ENCODE measurements at places on chromosomes 5 and 9.

GRCh38 chr9:78811622-78812276 is 514.8 kb downstream of the PSAT1 start:
- DNase-seq = no peak

GRCh38 chr9:12972608-12973589 is 198.1 kb downstream of the LURAP1L start:
- DNase-seq = no peak

DNA sequence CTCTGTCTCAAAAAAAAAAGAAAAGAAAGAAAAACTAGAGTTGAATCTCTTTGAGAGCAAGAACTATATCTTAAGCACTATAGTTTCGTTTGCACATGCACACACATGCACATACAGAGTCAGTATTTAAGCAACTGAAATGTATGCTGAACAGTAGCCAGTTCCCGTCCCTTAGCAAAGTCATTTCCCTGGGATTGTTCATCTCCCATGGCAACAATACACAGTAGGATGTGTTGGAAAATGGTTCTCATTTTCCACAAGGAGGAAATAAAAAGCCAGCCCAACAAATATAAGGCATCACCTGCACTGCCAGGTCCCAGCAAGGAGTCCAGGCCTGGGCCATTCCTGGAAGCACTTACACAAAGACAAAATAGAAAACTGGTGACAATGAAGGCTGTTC is 4.2 kb upstream of the ZNF346 start:
- DNase-seq = no peak

DNA sequence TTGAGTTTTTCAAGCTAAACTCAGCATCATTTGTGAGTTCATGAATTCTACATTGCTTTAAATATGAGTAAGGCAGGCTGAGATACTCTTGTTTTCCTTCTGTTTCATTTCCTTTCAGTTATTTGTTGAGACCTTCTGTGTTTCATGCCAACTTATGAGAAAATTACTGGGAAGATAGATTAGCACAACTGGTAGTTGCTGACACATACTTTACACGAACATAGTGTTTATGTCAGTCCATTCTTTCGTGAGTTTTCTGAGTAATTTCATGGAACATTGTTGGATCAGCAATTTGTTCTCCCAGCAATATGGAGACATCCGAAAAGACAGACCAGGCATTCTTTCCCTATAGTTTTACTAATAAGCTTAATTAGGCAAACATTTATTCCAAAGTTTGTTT is 102.0 kb upstream of the SMC5 start:
- DNase-seq = no peak

GRCh38 chr5:65916636-65917035 is 9.7 kb upstream of the ERBIN start:
- DNase-seq = no peak

GRCh38 chr5:132477784-132478365 is 12.7 kb downstream of the IRF1 start:
- no peak for DNase-seq

DNA sequence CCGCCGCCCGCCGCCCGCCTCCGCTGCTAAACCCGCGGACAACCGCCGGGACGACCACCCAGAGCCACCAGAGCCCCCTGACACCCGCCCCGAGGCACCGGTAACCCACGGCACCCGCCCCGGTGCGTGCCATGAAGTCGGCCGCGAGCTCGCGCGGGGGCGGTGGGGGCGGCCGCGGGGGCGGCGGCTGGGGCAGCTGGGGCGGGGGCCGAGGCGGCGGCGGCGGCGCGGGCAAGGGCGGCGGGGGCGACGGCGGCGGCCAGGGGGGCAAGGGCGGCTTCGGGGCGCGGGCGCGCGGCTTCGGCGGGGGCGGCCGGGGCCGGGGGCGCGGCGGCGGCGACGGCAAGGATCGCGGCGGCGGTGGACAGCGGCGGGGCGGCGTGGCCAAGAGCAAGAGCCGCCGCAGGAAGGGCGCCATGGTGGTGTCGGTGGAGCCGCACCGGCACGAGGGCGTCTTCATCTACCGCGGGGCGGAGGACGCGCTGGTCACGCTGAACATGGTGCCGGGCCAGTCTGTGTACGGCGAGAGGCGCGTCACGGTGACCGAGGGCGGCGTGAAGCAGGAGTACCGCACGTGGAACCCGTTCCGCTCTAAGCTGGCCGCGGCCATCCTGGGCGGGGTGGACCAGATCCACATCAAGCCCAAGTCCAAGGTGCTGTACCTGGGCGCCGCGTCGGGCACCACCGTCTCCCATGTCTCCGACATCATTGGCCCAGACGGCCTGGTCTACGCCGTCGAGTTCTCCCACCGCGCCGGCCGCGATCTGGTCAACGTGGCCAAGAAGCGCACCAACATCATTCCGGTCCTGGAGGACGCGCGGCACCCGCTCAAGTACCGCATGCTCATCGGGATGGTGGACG is 499 bp downstream of the FBLL1 start:
- DNase-seq = no peak

GRCh38 chr9:6689893-6690674 is 44.6 kb upstream of the GLDC start:
- DNase-seq = no peak

DNA sequence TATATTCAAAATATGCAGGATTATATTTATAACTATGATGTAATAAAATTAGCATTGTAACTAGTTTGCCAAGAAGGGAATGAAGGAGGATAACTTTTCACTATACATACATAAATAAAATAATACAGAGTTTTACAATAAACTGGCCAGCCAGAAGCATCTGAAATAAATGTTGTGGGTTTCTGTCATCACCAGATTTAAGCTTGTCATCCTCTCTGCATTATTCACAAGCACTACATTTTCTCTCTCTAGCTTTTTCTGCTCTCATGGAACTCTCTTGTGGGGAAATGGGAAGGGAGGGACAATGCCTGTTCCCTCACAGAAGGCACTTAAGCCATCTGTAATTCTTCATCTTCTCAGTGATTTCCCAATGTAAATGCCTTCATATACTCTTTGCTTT is 626.8 kb downstream of the SEMA5A start:
- no peak for DNase-seq

- no peak for DNase-seq
Observed at GRCh38 chr9:127776924-127777289, 1.6 kb downstream of the SH2D3C start.

GRCh38 chr5:18483451-18483850 is 849.2 kb downstream of the TAF11L14 start:
- DNase-seq = no peak

GRCh38 chr9:75169623-75170022 is 81.3 kb downstream of the OSTF1 start:
- no peak for DNase-seq

GRCh38 chr9:26551971-26552370 is 340.6 kb downstream of the CAAP1 start:
- DNase-seq = no peak

DNA sequence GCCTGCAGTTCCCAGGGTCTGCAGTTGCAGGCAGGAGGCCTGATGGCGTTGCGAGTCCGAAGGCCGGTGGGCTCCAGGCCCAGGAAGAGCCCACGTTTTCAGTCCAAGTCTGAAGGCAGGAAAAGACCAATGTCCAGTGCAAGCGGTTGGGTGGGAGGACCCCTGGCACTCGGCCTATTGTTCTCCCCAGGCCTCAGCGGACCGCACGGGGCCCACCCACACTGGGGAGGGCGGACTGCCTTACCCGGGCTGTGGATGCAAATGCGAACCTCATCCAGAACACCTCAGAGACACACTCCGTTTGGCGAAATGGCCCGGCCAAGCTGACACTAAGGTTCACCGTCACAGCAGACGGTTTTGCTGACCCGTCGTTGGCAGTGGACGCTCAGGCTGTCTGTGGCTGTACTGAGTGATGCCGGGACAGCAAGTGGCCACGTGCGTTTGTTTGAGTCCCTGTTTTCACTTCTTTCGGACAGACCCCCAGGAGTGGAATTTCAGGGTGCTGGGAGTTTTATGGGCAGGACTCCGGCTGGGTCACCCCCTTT is 10.2 kb upstream of the SEC16A start:
- no peak for DNase-seq

- DNase-seq = no peak
Observed at GRCh38 chr9:80493258-80493657, 921.5 kb downstream of the TLE4 start.

DNA sequence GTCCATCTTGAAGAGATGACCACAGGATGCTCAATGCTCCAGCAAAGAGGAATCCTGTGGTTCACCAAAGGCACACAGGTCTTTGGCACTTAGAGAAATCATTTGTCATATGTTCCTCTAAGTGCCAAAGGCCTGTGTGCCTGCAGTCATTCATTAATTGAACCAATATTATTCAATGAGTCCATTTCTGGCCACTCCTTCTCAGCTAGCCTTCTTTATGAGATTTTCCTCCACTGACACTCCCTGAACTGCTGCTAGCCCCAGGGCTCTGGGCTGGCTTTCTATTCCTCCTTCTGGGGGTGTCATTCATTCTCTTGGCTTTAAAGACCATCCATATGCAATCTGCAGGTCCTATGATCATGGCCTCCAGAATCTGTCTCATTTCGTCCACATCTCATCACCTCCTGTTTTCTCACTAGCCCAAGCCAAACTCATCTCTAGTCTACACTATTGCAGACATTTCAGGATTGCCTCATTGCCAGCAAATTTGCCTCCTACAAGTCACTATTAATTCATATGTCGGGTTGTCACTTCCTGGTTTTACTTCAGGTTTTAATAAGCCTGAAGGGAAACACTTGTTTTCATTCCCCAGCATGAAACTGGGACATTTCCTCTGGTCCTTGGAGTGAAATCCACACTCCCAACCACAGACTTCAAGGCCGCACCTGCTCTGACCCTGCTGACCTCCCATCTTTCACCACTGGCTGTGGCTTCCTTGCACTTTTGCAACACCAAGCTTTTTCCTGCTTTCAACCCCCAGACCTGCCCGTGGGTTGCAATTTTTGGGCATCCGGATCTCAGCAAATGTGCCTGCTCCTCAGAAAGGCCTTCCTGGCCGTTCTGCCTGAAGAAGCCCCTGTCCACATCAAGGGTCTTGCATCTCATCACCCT is 35.1 kb downstream of the KCNIP1 start:
- DNase-seq = no peak

- no peak for DNase-seq
Observed at GRCh38 chr5:16505140-16505891, 39.7 kb upstream of the ZNF622 start.

DNA sequence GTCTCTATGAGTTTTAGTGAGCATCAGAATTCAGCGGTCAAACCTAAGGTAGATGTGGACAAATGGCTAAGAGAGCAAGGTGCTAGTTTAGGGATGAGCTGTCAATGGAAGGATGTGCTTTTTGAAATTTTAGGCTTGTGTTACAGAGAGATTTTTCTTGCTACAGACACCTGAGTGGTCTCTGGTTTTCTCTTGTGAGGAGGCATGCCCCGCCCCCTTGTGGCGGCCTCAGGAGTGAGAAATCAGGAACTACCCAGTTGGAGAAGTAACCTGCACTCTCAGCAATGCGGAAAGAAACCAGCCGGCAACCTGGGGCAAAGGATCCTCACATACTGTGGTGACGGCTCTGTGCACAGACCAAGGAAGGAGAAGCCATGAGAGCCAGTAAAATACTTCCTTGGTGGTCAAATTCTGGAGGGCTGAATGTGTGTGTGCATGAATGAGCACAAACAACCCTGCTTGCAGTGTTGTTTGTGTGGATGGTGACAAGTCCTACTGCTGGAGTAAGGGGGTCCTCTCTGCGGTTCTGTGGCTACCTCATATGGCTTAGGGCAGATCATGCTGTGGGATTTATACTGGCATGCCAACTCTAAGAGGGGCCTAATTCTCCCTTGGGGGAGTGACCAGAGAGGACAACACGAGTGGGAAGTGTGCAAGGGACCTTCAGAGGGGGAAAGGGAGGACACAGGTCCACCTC is 16.7 kb upstream of the HSD17B4 start:
- DNase-seq = peak; percentile 68

GRCh38 chr5:76813982-76814562 is 4.8 kb upstream of the F2RL1 start:
- DNase-seq = no peak

DNA sequence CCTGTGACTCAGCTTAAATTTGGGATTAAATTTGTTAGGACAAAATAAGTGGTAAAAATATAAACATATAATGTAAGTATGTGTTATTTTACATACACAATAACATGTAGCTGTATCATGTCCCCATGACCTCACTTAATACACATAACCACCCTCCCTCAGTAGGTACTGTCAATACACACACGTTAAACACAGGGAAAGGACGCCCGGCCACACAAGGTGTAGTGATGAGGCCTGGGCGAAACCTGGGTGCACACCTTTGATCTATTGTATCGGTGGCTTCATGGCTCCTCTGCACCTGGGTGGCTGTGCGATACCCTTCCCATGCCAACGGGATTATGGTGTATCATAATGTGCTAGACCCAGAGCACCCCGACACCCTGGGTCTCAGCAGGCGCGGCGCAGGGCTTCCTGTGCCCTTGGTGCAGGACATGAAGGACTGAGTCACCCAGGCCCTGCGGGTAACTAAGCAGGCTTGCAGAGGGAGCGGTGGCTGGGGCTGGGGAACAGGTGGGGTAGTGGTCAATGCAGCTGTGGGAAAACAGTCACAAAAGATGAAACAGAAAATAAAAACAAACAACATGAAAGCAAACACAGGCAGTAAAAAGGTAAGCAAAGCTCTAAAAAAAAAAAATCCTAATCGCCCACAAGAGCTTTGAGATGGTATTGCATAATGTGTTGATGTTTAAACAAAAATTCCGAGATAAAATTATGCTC is 127.5 kb upstream of the RETREG1 start:
- DNase-seq = no peak

GRCh38 chr5:158679221-158679641 is 420.5 kb downstream of the EBF1 start:
- no peak for DNase-seq

GRCh38 chr5:172004824-172005237 is 1.6 kb downstream of the FBXW11 start:
- DNase-seq = peak; percentile 6

DNA sequence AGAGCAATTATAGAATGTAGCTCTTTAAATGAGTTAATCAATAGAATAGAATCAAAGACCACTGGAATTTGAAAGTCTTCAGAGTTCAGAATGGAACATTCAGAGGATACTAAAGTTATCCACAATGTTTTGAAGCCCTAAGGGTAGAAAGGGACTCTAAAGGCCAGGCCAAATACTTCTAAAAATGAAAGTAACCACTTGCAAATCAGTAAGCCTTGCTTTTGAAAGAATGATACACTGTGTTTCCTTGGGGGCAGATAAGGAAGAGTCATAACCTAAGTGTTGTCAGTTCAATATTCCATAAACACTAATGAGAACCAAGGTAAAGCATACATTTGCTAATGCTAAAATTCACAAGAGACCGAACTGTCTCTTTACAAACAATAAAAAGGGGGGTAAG is 813.5 kb downstream of the PTPRD start:
- DNase-seq = no peak

GRCh38 chr5:56185768-56186311 is 47.3 kb downstream of the ANKRD55 start:
- no peak for DNase-seq

Measured in CD4-positive, alpha-beta T cell treated with Interleukin-6 at 100 ng/mL for 8 hours (primary cell).